ENCODE measurements at places on chromosomes 5 and 9.

GRCh38 chr9:104286799-104287198 is 192.7 kb downstream of the SMC2 start:
- no peaks in the 10 kb centered on the region for H3K27me3 ChIP-seq
- H3K27ac ChIP-seq, result no peak overlapping the region
- no peak for DNase-seq

DNA sequence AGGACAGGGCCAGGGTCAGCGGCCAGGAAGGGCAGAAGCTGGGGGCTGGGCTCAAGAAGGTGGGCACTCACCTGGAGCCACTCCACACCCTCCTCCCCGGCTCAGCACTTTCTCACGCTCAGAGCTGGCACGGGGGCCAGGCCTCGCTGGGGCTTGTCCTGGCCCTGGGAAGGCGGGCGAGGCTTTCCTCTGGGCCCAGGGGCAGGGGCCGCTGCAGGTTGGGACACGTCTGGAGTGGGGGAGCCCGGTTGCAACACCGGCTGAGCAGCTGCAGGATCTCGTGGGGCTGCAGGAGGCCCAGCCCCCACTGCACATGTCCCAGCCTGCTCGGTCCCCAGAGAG is 38.9 kb upstream of the EGFL7 start:
- peaks cover 87% of the 10 kb centered on the region for H3K4me1 ChIP-seq
- DNase-seq, result no peak
- H3K36me3 ChIP-seq, result no peaks in the 10 kb centered on the region
- H3K27ac ChIP-seq, result no peak overlapping the region
- no peaks in the 10 kb centered on the region for H3K27me3 ChIP-seq

DNA sequence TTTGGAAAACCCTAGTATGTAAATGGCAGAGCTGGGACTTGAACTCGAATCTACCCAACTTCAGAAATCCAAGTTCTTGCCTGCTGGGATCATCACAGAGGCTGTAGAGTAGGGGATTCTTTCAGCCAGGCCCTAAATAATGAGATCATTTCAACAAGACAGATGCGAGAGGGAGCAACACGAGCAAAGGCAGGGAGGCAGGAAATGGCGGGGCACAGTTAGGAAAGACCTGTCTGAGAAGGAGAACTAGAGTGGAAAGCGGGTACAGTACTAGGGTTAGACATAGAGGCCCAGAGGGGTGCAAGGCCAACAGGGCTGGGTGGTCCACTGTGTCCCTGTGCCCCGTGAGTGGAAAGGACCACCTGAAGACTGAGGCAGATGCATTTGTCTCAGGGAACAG is 46.1 kb downstream of the MVB12B start:
- no peaks in the 10 kb centered on the region for H3K27me3 ChIP-seq
- H3K36me3 ChIP-seq, result peaks cover 7% of the 10 kb centered on the region
- no peak overlapping the region for H3K4me3 ChIP-seq
- no peak for DNase-seq

GRCh38 chr5:2039180-2039531 is 156.4 kb upstream of the IRX4 start:
- no peak for DNase-seq
- peaks cover 6% of the 10 kb centered on the region for H3K4me1 ChIP-seq
- no peak overlapping the region for H3K4me3 ChIP-seq
- no peak overlapping the region for H3K27ac ChIP-seq
- peaks cover 8% of the 10 kb centered on the region for H3K27me3 ChIP-seq
- no peaks in the 10 kb centered on the region for H3K36me3 ChIP-seq

DNA sequence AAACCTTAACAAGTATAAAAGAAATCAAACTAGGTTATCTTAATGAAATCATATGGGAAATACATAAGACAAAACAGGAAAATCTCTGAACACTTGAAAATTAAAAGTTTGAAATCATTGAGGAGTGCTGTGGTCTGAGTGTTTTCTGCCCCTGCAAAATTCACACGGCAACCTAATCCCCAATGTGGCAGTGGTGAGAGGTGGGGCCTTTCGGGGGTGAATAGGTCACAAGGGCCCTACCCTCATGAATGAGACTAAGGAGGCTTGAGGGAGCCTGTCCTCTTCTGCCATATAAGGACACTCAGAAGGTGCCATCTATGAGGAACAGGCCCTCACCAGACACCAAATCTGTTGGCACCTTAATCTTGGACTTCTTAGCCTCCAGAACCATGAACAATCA is 10.7 kb downstream of the CAMSAP1 start:
- H3K4me1 ChIP-seq, result peaks cover 14% of the 10 kb centered on the region
- H3K4me3 ChIP-seq, result no peak overlapping the region
- peak; percentile 21 for DNase-seq
- no peaks in the 10 kb centered on the region for H3K36me3 ChIP-seq

DNA sequence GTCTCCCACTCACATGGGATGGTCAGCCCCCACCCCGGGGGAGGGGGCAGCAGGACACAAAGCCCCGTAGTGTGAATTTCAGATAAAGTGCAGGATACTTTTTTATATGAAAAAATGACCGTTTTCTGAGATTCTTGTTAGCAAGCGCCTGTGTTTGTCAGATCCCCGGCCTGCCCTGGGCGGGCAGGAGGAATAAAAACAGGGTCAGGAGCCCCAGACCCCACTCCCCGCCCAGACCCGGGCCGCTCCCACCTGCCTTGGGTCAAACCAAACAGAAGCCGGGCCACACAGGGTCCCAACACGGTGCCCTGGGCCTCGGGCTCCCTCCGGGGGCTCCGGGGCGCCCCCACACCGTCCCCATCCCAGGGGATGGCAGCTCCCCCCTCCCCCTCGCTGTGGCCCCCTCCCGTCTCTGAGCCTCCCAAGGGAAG is 13.5 kb upstream of the NRARP start:
- DNase-seq, result no peak
- H3K36me3 ChIP-seq, result no peaks in the 10 kb centered on the region
- peaks cover 31% of the 10 kb centered on the region for H3K27me3 ChIP-seq
- peak overlapping the region; percentile 28 for H3K4me3 ChIP-seq
- H3K4me1 ChIP-seq, result peaks cover 37% of the 10 kb centered on the region

DNA sequence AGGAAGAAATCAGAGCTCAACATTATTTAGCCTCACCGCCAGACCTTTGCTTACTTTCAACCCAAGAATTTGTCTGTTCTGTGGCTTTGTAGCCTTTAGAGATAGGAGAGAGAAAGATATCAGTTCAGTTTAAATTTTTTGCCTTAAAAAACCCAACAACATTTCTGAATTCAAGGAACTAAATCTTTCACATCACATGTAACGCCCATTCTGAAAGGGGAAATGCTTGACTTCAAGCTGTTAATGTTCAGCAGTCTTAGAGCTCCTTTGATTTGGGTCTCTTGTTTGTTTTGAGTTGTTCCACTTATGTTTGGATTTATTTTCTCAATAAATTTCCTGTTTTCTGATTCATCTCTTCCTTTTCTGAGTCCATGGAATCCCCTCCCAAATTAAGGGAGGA is 294.5 kb downstream of the ARHGAP26 start:
- no peak for DNase-seq
- H3K4me1 ChIP-seq, result peaks cover 57% of the 10 kb centered on the region
- no peaks in the 10 kb centered on the region for H3K36me3 ChIP-seq

DNA sequence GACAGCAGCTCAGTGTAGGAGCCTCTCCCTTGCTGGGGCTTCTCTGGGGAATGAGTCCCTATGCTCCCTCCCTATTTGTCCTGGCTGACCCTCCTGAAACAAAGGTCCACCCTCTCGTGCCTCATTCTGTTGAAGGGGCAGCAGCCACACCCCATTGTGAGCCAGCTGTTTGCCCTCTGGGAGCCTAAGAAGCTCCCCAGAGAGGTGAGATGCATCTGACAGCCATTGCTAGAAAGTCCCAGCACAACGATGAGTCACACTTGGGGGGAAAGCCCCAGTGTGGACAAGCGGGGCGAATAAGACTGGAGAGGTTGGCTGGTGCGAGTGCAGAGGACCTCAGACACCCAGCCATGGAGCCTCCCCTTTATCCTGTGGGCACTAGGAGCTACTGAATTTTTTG is 101.4 kb downstream of the PPARGC1B start:
- H3K36me3 ChIP-seq, result peaks cover 13% of the 10 kb centered on the region
- no peak overlapping the region for H3K27ac ChIP-seq
- no peaks in the 10 kb centered on the region for H3K27me3 ChIP-seq
- peak; percentile 27 for DNase-seq

DNA sequence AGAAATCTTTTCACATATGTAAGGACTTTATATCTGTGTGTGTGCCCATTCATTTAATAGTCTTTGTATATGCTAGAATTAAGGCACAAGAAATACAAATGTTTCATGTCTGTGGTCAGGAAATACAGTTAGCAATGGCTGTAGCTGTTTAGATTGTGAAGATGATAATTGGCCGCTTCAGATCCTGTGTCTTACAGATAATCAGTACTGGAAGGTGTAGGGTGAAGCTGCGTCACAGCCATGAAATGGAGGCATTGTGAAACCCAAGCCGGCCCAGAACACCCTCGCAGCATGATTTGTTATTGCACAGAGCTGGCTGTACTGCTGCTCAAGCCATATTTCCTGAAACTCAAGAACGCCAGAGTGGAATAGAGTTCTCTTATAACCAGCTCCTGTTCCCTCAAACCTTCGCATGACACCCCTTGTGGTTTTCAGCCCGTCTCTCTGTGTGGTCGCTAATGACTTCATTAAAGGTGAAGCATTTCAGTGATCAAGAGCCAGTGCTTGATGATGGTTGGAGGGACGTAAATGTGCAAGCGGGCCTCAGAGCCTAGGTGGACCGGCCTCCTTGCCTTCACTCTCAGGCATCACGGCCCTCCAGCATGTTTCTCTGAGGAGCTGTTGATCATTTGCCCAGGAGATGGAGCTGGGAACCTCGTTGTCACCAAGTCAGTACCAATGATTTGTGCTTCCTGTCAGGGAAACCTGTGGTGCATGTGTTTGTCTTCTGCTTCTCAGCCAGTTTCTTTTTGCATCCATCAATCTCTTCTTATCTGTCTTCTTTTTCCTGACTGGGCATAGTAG is 80.1 kb downstream of the F2RL2 start:
- peaks cover 69% of the 10 kb centered on the region for H3K4me1 ChIP-seq
- peak; percentile 85 for DNase-seq
- H3K36me3 ChIP-seq, result no peaks in the 10 kb centered on the region
- H3K4me3 ChIP-seq, result no peak overlapping the region

GRCh38 chr5:133840168-133840567 is 128.3 kb downstream of the C5orf15 start:
- H3K27me3 ChIP-seq, result no peaks in the 10 kb centered on the region
- no peak for DNase-seq
- no peak overlapping the region for H3K4me3 ChIP-seq

Data from spleen (tissue), 13 donors.